ENCODE measurements at places on chromosomes 1 and 21.

DNA sequence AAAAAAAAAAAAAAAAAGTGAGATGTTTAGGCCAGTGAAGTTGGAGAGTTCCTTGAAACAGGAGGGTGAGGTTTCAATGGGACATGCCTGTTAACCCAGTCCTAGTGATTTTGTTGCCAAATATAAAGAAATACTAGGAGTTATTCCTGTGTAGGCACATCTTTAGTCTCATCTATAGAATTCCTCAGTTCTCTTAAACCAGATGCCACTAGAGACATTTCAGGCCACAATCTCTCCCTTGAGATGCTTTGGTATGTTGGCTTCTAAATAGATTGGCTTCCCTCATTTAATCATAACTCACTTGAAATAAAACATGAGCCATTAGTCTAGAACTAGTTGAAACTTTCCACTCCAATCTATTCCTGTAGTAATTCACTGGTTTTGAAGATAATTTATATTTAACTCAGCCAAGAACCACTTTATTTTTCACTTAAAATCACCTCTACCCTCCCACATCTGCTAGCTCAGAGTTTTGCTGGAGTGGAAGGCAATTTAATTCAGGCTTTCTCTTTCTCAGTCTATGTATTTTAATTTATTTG is 29.8 kb downstream of the GPR137B start:
- no peak for DNase-seq

- DNase-seq = no peak
Measured at GRCh38 chr1:154962156-154962749, 671 bp upstream of the PYGO2 start.

- no peak for DNase-seq
Measured at GRCh38 chr1:7680955-7681268, 90.2 kb upstream of the VAMP3 start.

GRCh38 chr1:109850827-109851226 is 59.8 kb upstream of the CSF1 start:
- DNase-seq = no peak

GRCh38 chr1:34710812-34711211 is 44.0 kb upstream of the GJB5 start:
- DNase-seq = no peak

DNA sequence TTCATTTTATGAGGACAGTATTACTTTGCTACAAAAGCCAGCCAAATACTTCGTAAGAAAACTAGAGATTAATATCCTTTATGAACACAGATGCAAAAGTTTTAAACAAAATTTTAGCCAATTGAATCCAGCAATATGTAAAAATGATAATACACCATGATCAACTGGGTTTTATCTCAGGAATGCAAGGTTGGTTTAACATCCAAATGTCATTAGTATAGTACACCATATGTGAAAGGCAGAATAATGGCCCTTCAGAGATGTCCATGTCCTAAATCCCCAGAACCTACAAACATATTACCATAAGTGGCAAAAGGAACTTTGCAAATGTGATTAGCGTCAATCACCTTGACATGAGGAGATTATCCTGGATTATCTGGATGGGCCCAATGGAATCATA is 16.7 kb upstream of the KCNJ6 start:
- DNase-seq = no peak

GRCh38 chr1:205301205-205301821 is 20.2 kb downstream of the NUAK2 start:
- peak; percentile 79 for DNase-seq

DNA sequence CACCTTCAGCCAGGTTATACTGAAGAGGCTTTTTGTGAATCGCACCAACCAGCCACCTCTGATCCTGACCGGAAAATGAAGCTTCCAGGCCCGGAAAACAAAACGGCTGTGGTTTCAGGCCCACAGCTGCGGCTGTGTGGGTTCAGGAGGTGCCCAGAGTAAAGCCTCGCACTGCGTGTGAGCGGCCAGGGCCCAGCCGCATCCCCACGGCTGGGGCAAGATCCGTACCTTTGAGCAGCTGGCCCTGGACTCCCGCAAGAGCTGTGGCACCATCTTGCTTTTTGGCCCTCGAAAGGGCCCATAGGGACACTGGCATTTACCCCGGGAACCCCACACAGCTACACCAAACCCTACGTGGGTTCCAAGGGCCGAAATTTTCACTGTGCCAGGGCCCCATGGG is 63.0 kb downstream of the GLUL start:
- no peak for DNase-seq

DNA sequence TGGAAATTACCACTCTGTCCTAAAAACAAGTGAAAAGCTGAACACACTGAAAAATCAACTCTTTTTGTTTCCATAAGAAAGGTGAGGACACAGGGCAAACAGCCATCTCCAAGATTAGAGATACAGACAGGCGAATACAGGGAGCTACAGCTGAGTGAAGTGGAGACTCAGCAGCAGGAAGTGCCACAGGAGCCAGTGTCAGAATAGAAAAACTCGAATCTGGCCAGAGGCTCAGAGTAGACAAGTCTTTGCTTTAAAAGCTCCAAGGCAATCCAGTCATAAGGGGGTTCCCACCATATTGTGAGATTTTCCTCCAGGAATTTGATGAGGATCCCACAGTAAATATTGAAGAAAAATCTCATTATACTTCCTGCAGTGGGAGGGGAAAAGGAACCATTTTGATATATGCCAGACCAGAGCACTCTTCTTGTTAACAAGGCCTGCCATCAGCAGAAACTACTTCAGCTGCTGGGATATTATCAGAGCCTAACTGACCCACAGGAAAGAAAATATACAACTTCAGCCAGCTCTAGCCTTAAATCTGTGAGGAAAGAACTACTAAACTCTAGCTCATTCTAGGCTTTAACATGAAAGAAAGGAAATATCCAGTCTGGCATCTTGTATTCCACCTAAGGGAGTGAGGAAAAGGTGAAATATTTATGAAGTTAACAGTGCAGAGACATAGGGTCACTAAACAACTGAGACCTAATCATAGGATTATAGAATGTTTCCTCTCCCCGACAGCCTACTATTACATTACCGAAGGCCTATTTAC is 256.2 kb upstream of the OLFM3 start:
- DNase-seq = no peak

DNA sequence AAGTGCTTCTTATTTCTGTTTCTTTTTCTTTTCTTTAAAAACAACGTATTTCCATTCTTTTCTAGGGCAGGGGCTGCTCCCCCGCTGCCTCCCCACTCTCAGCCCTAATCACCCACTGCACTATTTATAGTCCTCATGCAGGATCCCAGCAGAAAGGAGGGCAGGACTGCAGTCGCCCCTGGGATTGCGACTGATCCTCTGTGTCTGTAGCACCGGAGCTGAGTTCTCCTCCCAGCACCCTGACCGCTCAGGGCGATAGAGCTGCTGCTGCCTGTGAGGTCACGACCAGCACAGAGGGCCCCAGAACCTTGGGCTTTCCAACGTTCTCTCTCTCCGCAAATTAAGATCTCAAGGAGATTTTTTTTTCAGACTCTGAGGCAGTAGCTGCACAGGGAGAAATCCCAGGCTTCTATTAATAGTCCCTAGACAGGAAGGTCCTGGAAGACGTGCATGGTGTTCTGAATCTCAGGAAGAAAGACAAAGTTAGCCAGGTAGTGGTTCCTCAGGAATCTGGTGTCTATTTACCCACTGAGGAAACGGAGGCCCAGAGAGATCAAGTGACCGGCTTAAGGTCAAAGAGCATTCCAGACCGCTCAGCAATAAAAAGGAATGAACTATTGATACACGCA is 46.8 kb downstream of the PRAMEF20 start:
- DNase-seq = no peak

- no peak for DNase-seq
Measured at GRCh38 chr1:85983316-85983715, 173.3 kb downstream of the COL24A1 start.

GRCh38 chr1:204178487-204179281 is 12.5 kb upstream of the REN start:
- DNase-seq = no peak

GRCh38 chr1:29592731-29593130 is 356.4 kb downstream of the PTPRU start:
- no peak for DNase-seq

DNA sequence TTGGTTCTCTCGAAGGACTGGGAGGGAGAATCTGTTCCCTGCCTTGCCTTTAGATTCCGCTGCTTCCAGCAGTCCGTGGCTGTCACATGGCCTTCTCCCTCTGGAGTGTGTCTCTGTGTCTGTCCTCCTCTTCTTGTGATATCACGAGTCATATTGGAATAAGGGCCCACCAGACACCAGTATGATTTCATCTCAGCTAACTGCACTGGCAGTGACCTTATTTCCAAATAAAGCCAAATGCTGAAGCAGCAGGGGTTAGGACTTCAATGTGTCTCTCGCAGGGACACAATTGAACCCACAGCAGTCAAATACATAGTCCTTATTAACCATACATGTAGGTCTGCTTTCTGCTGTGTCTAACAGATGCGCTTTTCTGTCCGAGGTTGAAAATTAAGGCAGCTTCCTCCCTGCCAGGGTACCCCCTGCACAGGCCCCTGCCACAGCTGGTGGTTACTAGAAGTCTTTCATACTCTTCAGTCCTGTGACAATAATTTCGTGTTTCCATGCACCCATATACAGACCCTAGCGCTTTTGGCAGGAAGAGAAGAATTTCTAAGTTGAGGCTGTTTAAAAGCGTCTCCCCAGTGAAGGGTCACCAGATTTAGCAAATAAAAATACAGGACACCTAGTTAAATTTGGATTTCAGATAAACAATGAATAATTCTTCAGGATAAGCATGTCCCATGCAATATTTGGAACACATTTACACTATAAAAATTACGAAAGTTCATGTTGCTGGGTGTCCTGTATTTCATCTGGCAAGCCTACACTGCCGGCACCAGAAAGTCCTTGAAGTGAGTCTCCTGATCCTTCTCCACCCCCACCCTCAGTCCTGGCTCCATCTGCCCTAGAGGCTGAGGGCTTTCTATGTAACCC is 182.1 kb downstream of the ETS2 start:
- no peak for DNase-seq

DNA sequence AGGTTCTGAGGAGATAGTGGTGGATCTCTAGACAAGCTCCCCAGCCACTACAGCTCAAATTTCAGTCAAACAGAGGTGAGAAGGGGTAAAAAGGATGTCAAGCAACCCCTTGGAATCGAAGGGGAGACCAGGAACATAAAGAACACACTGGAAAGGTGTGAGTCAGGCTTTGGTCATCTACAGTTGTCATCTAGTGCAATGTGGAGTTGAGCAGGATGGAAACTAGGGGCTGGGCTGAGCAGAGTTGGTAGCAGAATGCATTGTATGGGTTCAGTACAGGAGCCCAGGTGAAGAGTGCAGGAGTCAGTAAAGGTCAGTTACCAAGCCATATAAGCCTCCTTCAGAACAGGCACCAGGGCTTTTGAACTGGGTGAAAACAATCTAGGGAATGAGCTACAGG is 52.7 kb upstream of the VAV3 start:
- DNase-seq = no peak

DNA sequence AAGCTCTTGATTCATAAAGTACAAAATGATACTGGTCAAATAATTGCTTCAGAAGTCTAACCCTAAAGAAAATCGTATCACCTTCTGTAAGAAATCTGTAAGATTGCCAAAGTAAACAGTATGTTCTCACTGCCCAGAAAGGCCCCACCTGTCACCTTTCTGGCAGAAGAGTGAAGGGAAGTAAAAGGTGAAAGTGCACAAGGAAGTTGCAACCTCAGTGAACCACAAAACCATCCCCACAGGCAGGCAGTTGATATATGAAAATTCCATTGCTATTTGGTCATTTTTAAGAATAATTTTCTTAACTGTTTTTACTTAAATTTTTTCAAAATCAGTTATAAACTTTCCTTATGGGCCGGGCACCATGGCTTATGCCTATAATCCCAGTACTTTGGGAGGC is 48.5 kb upstream of the FBXO28 start:
- no peak for DNase-seq

- no peak for DNase-seq
Measured at GRCh38 chr1:59682396-59683080, 132.2 kb upstream of the HOOK1 start.

GRCh38 chr1:80675454-80675853 is 1125.3 kb upstream of the ADGRL2 start:
- DNase-seq = no peak

GRCh38 chr21:25717491-25718147 is 17.1 kb downstream of the ATP5PF start:
- DNase-seq = no peak

- no peak for DNase-seq
Measured at GRCh38 chr1:42924851-42925760, 33.6 kb downstream of the SLC2A1 start.
